T-helper 2 cell treated with Interferon-gamma antibody and Interleukin-4, amounts not matched to agents 100 ng/mL and 5 ng/mL, for 36 hours (primary cell): ENCODE measurements at places on chromosomes 2 and 18. TPM values are rescaled to one million over a fixed set of nuclear protein-coding genes. Genes with fewer than 3 reads are reported as not detected.

Gene OTOS
- total RNA-seq: not detected in 2 replicates

Gene EXOC6B
- total RNA-seq: 16.4 and 16.9 TPM in 2 replicates

Gene GREB1
- 0.25 and 0.30 TPM in 2 replicates for total RNA-seq

Gene ETAA1
- 9.5 and 9.8 TPM in 2 replicates for total RNA-seq

Gene CCDC150
- total RNA-seq: 9.0 and 9.6 TPM in 2 replicates

Gene SLC14A1
- total RNA-seq: 2.4 and 2.8 TPM in 2 replicates

Gene NLRC4
- total RNA-seq: not detected in 2 replicates

Gene GREB1L
- not detected in 2 replicates for total RNA-seq

Gene IL1F10
- total RNA-seq: not detected in 2 replicates
